ENCODE measurements at places on chromosomes 13 and 19. TPM values are rescaled to one million over a fixed set of nuclear protein-coding genes. Genes with fewer than 3 reads are reported as not detected.

CFAP97D2 gene
- not detected for total RNA-seq

C19orf18 gene
- total RNA-seq, result 0.83 TPM

ZNF575 gene
- total RNA-seq, result not detected

CNN1 gene
- 2,936 TPM for total RNA-seq

MUC16 gene
- under 0.01 TPM for total RNA-seq

TTYH1 gene
- total RNA-seq, result 3.3 TPM

ZNF528 gene
- total RNA-seq, result 27.4 TPM

TRAPPC5 gene
- total RNA-seq, result 89.6 TPM

ZNF98 gene
- 10.0 TPM for total RNA-seq

CABP5 gene
- not detected for total RNA-seq

KIR2DL4 gene
- total RNA-seq, result not detected

ZNF793 gene
- 2.9 TPM for total RNA-seq

GFY gene
- total RNA-seq, result not detected

LMTK3 gene
- 1.1 TPM for total RNA-seq

ZNF700 gene
- total RNA-seq, result 19.7 TPM

TMEM150B gene
- 2.4 TPM for total RNA-seq

NLRP12 gene
- total RNA-seq, result 0.33 TPM

CBARP gene
- total RNA-seq, result not detected

RGS9BP gene
- 0.28 TPM for total RNA-seq

KIR2DL1 gene
- not detected for total RNA-seq

RASGRP4 gene
- total RNA-seq, result 3.0 TPM

DLL3 gene
- total RNA-seq, result 0.36 TPM

TLE6 gene
- total RNA-seq, result 0.71 TPM

GJA3 gene
- not detected for total RNA-seq

SPPL2B gene
- total RNA-seq, result 14.6 TPM

LGALS4 gene
- total RNA-seq, result 1.1 TPM

CEACAM8 gene
- total RNA-seq, result not detected

LACC1 gene
- 3.3 TPM for total RNA-seq

SULT2B1 gene
- not detected for total RNA-seq

NPAS1 gene
- total RNA-seq, result 0.28 TPM

WDR87 gene
- total RNA-seq, result not detected

OR10H1 gene
- total RNA-seq, result not detected

ATXN8OS gene
- total RNA-seq, result not detected

SYCN gene
- not detected for total RNA-seq

SPACA4 gene
- not detected for total RNA-seq

ETV2 gene
- 1.1 TPM for total RNA-seq

RBM26 gene
- 29.6 TPM for total RNA-seq

NCCRP1 gene
- 0.41 TPM for total RNA-seq

FOSB gene
- total RNA-seq, result 22.2 TPM

CLASRP gene
- total RNA-seq, result 157 TPM

OR1I1 gene
- not detected for total RNA-seq

CEACAM18 gene
- total RNA-seq, result not detected

GPC5 gene
- total RNA-seq, result 2.9 TPM

MBD3L2 gene
- total RNA-seq, result not detected

ZNF723 gene
- not detected for total RNA-seq
